ENCODE measurements at places on chromosomes 4 and X. TPM values are rescaled to one million over a fixed set of nuclear protein-coding genes. Genes with fewer than 3 reads are reported as not detected.
A peak's percentile ranks its signal among the peaks of the same experiment; 100 is the strongest.

The HPRT1 gene
- total RNA-seq, result 111 TPM

The PNMA5 gene
- total RNA-seq, result not detected

The PDS5A gene
- total RNA-seq, result 89.1 TPM

The MMRN1 gene
- total RNA-seq, result 0.10 TPM

The F11 gene
- not detected for total RNA-seq

The FAM156A gene
- 19.7 TPM for total RNA-seq

The ADH7 gene
- not detected for total RNA-seq

The ADGRG2 gene
- total RNA-seq, result not detected

The ENPP6 gene
- not detected for total RNA-seq

The IL1RAPL2 gene
- total RNA-seq, result not detected

The NDST4 gene
- not detected for total RNA-seq

The GABRA4 gene
- total RNA-seq, result not detected

The DKK2 gene
- total RNA-seq, result not detected

The MGARP gene
- total RNA-seq, result not detected

The RASL11B gene
- not detected for total RNA-seq

The DNAAF6 gene
- total RNA-seq, result not detected

The ADGRG4 gene
- total RNA-seq, result not detected

The GUCY1A1 gene
- total RNA-seq, result not detected

The PNMA6A gene
- 0.95 TPM for total RNA-seq

The GNRHR gene
- not detected for total RNA-seq

The PFKFB1 gene
- total RNA-seq, result 0.81 TPM

The RAB40A gene
- 0.07 TPM for total RNA-seq

- DNase-seq, result no peak
- no peak overlapping the region for H3K27ac ChIP-seq
- H3K36me3 ChIP-seq, result no peaks in the 10 kb centered on the region
- no peak overlapping the region for H3K4me3 ChIP-seq
Measured at GRCh38 chr4:10640561-10641201, 43.9 kb downstream of the CLNK start.

- no peaks in the 10 kb centered on the region for H3K27me3 ChIP-seq
- peaks cover 36% of the 10 kb centered on the region for H3K4me1 ChIP-seq
- no peaks in the 10 kb centered on the region for H3K36me3 ChIP-seq
- H3K27ac ChIP-seq, result no peak overlapping the region
- peak; percentile 39 for DNase-seq
- no peak overlapping the region for H3K4me3 ChIP-seq
Measured at GRCh38 chr4:153232768-153233167, 28.5 kb downstream of the TRIM2 start.

- H3K36me3 ChIP-seq, result no peaks in the 10 kb centered on the region
- DNase-seq, result no peak
- no peak overlapping the region for H3K27ac ChIP-seq
Measured at GRCh38 chr4:79652232-79652631, 244.2 kb upstream of the GK2 start.

DNA sequence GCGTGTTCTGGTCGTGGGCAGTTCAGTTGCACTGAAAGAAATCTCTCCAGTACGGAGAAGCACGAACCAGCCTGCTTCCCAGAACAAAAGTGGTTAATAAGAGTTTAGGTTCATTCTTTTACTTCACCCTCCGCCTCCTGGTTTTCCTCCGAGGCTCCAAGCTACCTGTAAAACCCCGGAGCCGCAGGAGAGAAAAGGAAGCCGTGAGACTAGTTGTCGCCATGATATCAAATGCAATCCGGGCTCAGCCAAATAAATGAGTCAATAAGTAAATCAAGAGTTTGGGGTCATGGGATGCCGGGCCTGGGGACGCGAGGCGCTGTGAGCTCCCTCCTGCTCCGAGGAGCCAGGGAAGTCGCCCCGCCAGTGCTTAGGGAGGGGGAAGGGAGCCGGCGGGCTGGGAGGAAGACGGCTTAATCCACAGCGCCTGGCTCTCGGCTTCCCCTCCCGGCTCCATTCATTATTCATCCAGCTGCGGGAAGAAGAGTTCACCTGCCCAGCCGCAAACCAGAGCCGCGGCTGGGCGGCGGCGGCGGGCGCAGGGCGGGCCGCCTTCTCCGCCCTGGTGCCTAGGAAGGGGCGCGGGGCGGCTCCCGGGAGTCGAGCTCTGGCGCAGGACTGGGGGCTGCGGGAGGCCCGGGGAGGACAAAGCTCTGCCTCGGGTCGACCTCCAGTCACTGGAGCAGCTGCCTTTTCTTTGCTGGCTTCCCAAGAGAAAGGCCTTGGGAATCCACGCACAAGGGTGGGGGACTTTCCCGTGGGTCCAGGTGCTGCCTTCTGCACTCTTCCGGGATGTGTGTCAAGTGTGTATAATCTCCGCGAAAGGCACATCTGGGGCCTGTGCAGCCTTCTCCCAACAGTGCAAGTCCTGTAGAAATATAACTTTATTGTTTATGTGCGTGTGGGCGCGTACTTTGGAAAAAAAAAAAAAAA, 1.7 kb downstream of the FRAS1 start:
- peaks cover 48% of the 10 kb centered on the region for H3K27me3 ChIP-seq
- peak; percentile 19 for DNase-seq
- H3K4me3 ChIP-seq, result peak overlapping the region; percentile 65
- no peaks in the 10 kb centered on the region for H3K36me3 ChIP-seq

GRCh38 chr4:108172231-108172752, 3.6 kb upstream of the LEF1 start:
- DNase-seq, result peak; percentile 42
- peaks cover 17% of the 10 kb centered on the region for H3K36me3 ChIP-seq
- no peaks in the 10 kb centered on the region for H3K27me3 ChIP-seq
- H3K4me1 ChIP-seq, result peaks cover 45% of the 10 kb centered on the region
- H3K27ac ChIP-seq, result peak overlapping the region; percentile 93

DNA sequence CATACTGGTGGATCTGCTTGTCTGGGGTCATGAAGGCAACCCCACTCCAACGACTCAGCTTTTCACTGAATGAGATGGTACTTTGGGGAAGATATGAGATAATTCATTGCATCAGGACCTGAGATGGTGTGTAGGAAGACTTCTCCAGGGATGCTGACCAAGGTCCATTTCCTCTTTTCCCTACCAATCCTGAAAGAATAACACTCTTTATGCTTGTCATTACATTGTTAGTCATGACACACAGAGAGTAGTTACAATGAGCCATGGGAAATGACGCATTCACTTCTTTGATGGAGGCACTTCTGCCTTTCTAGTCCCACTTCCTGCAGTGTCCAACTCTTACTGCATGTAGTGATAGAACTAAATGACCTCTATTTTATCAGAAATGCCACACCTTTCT, 58.6 kb downstream of the AREG start:
- DNase-seq, result no peak
- H3K4me1 ChIP-seq, result no peaks in the 10 kb centered on the region
- no peak overlapping the region for H3K4me3 ChIP-seq
- H3K27me3 ChIP-seq, result peaks cover 35% of the 10 kb centered on the region

- H3K36me3 ChIP-seq, result no peaks in the 10 kb centered on the region
- no peaks in the 10 kb centered on the region for H3K4me1 ChIP-seq
- DNase-seq, result no peak
- no peak overlapping the region for H3K27ac ChIP-seq
- H3K27me3 ChIP-seq, result no peaks in the 10 kb centered on the region
Measured at GRCh38 chrX:39837688-39838087, 260.1 kb downstream of the BCOR start.

GRCh38 chrX:40931921-40932320, 153.3 kb upstream of the USP9X start:
- H3K4me1 ChIP-seq, result peaks cover 22% of the 10 kb centered on the region
- DNase-seq, result peak; percentile 21
- H3K36me3 ChIP-seq, result no peaks in the 10 kb centered on the region
- peak overlapping the region; percentile 87 for H3K27ac ChIP-seq
- H3K4me3 ChIP-seq, result no peak overlapping the region

GRCh38 chr4:14022456-14022855, 394.9 kb upstream of the BOD1L1 start:
- H3K36me3 ChIP-seq, result no peaks in the 10 kb centered on the region
- H3K4me1 ChIP-seq, result no peaks in the 10 kb centered on the region
- no peak for DNase-seq
- no peak overlapping the region for H3K4me3 ChIP-seq
- H3K27me3 ChIP-seq, result peaks cover 3% of the 10 kb centered on the region

GRCh38 chrX:13693341-13693961, 4.5 kb downstream of the RAB9A start:
- H3K4me1 ChIP-seq, result peaks cover 71% of the 10 kb centered on the region
- no peak for DNase-seq
- H3K36me3 ChIP-seq, result peaks cover 8% of the 10 kb centered on the region
- no peaks in the 10 kb centered on the region for H3K27me3 ChIP-seq

DNA sequence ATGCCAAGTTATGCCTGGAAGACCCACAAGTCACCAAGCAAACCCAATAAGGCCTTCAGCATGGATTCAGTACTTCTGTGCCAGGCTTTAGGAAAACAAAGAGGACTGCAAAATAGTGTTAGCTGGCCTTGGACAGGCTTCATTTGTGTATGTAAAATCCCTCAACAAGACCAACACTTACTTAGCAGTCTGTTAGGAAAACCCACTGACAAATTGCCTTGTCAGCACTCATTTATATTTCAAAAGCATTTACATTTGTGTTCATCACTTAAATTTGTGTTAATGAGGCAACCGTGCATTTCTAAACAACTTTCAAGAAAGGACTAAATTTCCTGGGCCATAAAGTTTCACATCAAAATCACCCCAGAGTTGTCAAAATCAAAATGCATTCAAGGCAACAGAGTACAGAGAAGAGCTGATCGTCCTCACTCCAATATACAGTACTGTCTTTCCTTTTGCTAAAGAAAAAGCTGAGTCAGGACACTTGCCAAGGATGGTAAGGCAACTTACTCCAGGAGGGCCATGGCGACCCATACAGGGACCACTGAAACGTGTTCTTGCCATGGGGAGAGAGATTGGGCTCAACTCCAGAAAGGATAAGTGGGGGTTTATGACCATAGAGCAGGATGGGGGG, 1.6 kb downstream of the S100G start:
- H3K27me3 ChIP-seq, result no peaks in the 10 kb centered on the region
- H3K4me1 ChIP-seq, result no peaks in the 10 kb centered on the region
- H3K36me3 ChIP-seq, result peaks cover 2% of the 10 kb centered on the region
- H3K4me3 ChIP-seq, result no peak overlapping the region
- DNase-seq, result no peak
- no peak overlapping the region for H3K27ac ChIP-seq

- DNase-seq, result no peak
- peaks cover 41% of the 10 kb centered on the region for H3K4me1 ChIP-seq
- H3K36me3 ChIP-seq, result peaks cover 33% of the 10 kb centered on the region
- H3K4me3 ChIP-seq, result no peak overlapping the region
- no peaks in the 10 kb centered on the region for H3K27me3 ChIP-seq
- no peak overlapping the region for H3K27ac ChIP-seq
Measured at GRCh38 chr4:145827885-145828284, 110.7 kb downstream of the ZNF827 start.

- peak overlapping the region; percentile 73 for H3K4me3 ChIP-seq
- DNase-seq, result no peak
- peaks cover 20% of the 10 kb centered on the region for H3K27me3 ChIP-seq
Measured at GRCh38 chr4:88159229-88159725, 838 bp upstream of the ABCG2 start.

- no peak overlapping the region for H3K4me3 ChIP-seq
- no peaks in the 10 kb centered on the region for H3K36me3 ChIP-seq
- H3K27me3 ChIP-seq, result no peaks in the 10 kb centered on the region
- no peak for DNase-seq
- H3K27ac ChIP-seq, result no peak overlapping the region
Measured at GRCh38 chr4:153095448-153096204, 108.6 kb upstream of the TRIM2 start.

DNA sequence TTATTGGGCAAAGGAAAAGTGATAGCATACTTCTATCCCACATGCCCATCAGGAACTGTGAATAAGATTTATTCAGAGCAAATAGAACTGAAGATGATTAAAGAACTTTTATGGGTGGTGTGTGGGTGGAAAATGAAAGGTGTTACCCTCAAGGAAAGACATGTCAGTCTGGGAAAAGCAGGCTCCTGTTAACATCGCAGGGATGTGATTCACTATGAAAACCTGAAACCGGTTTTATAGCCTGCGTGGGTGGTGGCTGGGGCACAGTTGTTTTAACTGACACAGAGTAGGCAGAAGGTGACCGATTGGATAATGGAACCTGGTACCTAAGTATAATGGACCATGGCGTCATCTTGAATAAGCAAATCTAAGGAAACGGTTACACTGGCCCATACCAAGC, 61.3 kb upstream of the CASK start:
- no peaks in the 10 kb centered on the region for H3K36me3 ChIP-seq
- H3K4me3 ChIP-seq, result no peak overlapping the region
- H3K27me3 ChIP-seq, result no peaks in the 10 kb centered on the region
- H3K27ac ChIP-seq, result no peak overlapping the region

- no peaks in the 10 kb centered on the region for H3K36me3 ChIP-seq
- H3K4me3 ChIP-seq, result no peak overlapping the region
Measured at GRCh38 chr4:15968551-15969300, 5.8 kb upstream of the FGFBP2 start.

- DNase-seq, result no peak
- no peak overlapping the region for H3K4me3 ChIP-seq
- no peaks in the 10 kb centered on the region for H3K4me1 ChIP-seq
- no peaks in the 10 kb centered on the region for H3K27me3 ChIP-seq
Measured at GRCh38 chr4:94544811-94545210, 93.1 kb downstream of the PDLIM5 start.

- DNase-seq, result no peak
- no peak overlapping the region for H3K4me3 ChIP-seq
- peaks cover 10% of the 10 kb centered on the region for H3K4me1 ChIP-seq
Measured at GRCh38 chr4:10129196-10130177, 12.9 kb upstream of the WDR1 start.
